ENCODE measurements at places on chromosomes 16 and 17.

DNA sequence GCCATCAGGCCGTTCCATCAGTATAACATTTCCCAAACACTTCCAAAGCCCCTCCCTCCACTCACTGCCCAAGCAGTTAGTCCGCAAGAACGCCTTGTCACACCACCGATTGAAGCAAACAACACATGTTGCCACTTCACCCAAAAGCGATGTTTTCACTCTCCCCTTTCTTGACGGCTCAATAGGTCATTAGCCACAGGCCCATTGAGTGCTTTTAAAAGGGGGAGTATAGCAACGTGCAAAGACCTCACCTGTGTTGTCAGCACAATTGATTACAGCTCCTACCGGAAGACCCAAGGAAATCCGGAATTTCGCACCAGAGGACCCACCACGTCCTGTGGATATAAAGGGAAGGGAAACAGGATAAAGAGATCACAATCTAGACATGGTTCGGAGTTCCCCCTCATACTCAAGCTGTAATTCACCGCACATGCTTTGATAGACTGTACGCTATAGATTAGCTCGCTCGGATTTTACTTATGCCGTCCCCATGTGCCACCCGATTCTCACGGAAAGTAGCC lies 690 bp downstream of the RPL23 start:
- DNase-seq = peak; percentile 26

- DNase-seq = no peak
Observed at GRCh38 chr17:81324851-81325713, 30.0 kb upstream of the SLC38A10 start.

DNA sequence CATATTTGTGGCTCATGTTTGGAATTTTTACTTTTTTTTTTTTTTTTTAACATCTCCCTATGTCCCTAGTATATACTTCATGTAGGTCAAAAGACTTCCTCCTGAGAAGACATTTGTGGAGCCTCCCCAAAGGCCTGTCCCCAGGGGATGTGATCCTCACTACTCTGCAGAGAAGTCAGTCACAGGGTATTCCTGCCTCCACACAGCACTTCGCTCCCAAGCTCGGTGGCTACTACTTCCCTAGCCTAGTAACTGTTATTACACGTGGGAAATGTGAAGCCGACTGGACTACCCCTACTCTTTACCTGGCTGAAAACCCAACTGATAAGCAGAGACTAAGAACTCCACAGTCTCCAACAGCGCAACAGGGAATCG lies 116.8 kb downstream of the HIC1 start:
- no peak for DNase-seq

- peak; percentile 52 for DNase-seq
Observed at GRCh38 chr17:58084317-58084981, 1.2 kb downstream of the DYNLL2 start.

GRCh38 chr17:44875761-44876160 lies 23.5 kb downstream of the EFTUD2 start:
- DNase-seq = no peak

- DNase-seq = no peak
Observed at GRCh38 chr16:84957792-84958191, 53.5 kb downstream of the ZDHHC7 start.

DNA sequence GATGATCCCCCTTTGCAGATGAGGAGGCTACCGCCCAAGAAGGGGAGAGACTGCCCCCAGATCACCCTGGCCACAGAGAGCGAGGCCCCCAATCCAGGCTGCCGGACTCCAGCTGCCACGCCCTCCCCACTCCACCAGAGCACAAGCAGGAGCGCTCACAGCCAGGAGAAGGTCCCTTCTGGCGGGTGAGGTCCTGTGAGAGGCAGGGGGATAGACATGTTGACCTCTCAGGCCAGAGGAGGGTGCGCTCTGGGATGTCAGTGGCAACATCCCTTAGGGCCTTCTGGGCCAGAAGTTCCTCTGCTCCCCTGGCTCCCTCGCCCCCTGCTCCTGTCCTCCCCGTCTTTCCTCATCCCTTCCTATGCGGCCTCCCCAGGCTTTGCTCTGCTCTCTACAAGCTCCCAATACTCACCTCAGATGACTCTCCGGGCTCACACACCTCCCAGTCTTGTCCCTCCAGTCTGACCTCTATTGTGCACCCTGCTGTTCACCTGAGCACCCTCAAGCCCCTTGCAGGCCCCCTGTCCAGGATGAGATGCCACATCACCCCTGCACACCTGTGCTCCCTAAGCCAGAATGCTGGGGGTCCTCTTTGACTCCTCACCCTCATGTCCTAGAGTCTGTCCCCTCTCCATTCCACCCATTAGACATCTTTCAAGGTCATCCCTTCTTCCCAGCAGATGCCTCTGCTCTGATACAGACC lies 5.0 kb upstream of the NXPH3 start:
- DNase-seq = no peak

- no peak for DNase-seq
Observed at GRCh38 chr17:50460831-50461526, 7.7 kb downstream of the CHAD start.

- no peak for DNase-seq
Observed at GRCh38 chr16:35306915-35307314, 1847.5 kb downstream of the TP53TG3F start.

- no peak for DNase-seq
Observed at GRCh38 chr17:79246225-79247190, 171.9 kb downstream of the ENGASE start.

- DNase-seq = no peak
Observed at GRCh38 chr17:13725288-13725990, 123.7 kb upstream of the HS3ST3A1 start.

GRCh38 chr17:27783440-27784350 lies 16.6 kb downstream of the NOS2 start:
- no peak for DNase-seq

- no peak for DNase-seq
Observed at GRCh38 chr16:25093208-25094061, 18.1 kb upstream of the LCMT1 start.

- DNase-seq = no peak
Observed at GRCh38 chr17:44906010-44906646, 6.9 kb upstream of the EFTUD2 start.

GRCh38 chr16:8928467-8928957 lies 35.2 kb downstream of the USP7 start:
- DNase-seq = no peak

DNA sequence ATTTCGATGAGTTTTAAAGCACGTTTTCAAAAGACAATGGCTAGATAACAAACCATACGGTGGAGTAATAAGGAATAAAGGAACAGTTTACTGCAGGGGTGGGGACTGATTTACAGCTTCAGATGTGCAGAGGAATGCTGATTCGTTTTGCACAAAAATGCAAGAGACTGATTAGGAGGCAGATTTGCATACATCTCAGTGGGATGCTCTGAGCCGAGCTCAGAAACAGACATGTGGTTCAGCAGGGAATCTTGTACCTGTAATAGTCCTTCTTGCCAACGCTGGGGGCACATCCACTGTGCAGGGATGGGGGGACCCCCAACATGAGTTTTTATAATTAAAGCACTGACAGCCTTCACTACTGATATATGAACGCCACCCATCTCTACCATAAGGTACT lies 308.0 kb downstream of the GRIN2A start:
- no peak for DNase-seq

DNA sequence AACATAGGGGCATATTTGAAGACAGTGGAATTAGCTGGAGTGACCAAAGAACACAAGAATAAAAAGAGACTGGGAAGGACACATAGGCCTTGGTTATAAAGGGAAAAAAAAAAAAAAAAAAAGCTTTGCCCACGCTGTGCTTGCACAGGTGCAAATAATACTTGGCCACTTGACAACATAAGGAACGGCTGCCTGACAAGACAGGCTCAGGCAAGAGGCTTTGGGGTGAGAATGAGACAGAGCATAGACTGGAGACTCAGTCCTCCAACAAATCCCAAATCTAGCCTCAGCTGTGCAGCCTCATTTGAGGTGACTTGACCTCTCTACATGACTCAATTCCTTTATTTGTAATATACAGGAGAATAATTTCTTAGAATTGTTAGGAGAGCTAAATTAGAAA lies 332.8 kb upstream of the DYNLRB2 start:
- DNase-seq = no peak

Data from CD4-positive, alpha-beta T cell treated with Interleukin-15 for 4 hours (primary cell).